Astrocyte of the spinal cord (primary cell): ENCODE measurements at places on chromosomes 3 and 15.

DNA sequence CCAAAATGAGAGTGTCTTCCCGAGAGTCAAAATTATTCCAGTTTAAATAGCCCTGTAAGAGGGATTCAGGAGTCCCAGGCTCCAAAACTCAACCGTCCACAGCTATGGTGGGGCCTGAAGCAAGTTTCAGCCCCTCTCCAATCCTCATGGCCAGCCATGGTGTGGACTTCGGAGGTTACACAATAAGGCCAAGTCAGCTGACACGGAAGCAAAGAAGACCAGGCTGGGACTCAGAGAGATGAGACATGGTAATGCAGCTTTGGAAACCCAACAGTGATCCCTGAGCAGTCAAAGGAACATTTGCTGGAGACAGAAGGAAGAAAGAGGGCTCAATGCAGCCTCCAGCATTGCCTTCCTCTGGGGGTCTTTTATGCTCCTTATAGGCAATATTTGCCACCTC lies 324.6 kb upstream of the TLE3 start:
- no peak for DNase-seq

GRCh38 chr3:62011666-62012065 lies 361.7 kb downstream of the FEZF2 start:
- DNase-seq: no peak

- peak; percentile 66 for DNase-seq
These were observed 44.6 kb downstream of the FMN1 start for GRCh38 chr15:33149919-33150318.

DNA sequence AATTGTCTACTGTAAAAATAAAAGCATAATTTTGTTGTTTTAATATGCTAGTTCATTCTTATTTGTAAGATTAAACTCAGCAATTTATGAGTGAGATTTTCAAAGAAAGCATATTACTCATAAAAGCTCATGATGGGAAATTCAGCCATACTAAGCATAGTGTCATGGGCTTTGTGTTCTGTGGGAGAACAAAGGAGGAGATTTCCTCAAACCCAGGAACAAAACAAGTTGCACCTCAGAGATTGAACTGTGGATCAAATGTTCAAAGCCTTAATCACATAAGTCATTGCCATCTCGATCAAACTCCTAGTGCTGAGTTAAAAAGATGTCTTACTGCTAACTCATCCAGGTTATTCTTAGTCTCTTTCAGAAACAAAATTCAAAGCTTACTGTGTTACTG lies 85.6 kb upstream of the PDZRN3 start:
- no peak for DNase-seq

DNA sequence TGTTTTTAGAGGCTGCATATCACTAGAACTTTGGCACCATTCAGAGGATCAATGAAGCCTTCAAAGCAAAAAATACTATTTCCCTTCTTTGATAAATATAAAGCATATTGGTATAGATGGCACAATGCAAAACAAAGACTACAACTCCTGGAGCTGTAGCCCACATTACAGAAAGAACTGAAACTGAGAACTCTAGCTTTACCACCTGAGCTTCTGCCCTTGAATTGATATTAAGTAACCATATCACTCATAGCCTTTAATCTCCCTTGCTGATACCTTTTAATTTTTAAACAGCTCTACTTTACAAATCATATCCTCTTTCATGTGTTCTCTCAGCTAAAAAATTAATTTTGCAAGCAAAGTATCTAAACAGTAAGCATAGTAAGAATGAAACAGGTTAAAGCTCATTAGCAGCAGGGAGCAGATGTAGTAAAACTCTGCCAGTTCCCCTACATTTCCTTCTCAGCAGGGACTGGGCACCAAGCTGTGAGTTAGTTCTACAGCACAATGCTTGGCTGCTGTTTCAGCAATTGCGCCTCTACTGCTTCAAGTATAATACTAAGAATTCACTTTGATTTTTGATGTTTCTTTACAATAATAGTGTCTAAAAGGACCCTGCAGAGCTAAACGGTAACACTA lies 97.9 kb upstream of the NANOGP8 start:
- DNase-seq: peak; percentile 43

- peak; percentile 41 for DNase-seq
These were observed 2.5 kb downstream of the RCCD1 start for GRCh38 chr15:90957031-90957790.

DNA sequence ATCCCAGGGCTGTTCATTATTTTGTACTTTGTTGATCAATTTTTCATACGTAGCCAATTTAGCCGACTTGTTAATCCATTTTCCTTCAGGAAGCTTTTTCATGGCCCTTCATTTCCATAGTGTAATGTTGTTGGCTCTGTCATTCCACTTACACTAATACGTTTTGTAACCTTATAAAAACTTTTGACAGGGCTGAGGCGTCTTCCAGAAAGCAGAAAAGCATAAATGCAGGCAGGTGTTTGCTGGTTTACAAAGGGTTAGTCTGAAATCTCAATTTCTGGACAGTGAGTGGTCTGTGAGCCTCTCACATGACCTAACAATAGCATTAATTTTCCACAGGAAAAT lies 444.0 kb downstream of the OTOL1 start:
- no peak for DNase-seq

DNA sequence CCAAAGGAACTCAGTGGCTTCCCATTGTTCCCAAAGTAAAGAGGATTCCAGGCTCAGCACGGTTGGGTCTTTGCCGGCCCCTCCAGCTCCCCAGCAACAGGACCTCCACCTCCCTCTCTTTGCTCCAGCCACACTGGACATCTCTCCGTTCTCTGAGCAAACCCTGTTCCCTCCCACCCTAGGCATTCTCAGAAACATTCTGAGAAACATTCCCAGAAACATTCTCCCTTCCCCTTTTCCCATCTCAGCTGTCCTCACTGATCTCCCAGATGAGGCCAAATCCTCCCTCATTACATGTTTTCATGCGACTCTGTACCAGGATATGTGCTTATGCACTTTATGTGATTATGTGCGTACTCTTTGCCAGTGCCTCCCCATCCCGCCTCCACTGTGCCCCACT lies 14.1 kb downstream of the CCDC33 start:
- DNase-seq: no peak

GRCh38 chr3:108180194-108180593 lies 42.0 kb downstream of the IFT57 start:
- DNase-seq: peak; percentile 68
